ENCODE measurements at places on chromosomes 7 and 10.

DNA sequence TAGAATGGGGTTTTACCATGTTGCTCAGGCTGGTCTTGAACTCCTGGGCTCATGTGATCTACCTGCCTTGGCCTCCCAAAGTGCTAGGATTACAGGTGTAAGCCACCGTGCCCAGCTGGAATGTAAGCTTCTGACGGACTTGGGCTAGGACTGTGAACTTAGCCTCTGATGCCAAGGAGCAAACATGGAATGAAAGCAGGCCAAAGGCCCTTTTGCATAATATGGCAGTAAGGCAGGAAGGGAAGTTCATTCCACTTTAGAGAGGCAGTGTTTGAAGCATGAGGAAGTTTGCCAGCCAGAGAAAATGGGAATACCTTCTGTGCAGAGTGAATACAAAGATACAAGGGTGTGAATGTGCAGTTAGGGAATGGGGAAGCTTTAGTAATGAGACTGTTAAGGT lies 20.3 kb downstream of the VCL start:
- DNase-seq, result no peak

DNA sequence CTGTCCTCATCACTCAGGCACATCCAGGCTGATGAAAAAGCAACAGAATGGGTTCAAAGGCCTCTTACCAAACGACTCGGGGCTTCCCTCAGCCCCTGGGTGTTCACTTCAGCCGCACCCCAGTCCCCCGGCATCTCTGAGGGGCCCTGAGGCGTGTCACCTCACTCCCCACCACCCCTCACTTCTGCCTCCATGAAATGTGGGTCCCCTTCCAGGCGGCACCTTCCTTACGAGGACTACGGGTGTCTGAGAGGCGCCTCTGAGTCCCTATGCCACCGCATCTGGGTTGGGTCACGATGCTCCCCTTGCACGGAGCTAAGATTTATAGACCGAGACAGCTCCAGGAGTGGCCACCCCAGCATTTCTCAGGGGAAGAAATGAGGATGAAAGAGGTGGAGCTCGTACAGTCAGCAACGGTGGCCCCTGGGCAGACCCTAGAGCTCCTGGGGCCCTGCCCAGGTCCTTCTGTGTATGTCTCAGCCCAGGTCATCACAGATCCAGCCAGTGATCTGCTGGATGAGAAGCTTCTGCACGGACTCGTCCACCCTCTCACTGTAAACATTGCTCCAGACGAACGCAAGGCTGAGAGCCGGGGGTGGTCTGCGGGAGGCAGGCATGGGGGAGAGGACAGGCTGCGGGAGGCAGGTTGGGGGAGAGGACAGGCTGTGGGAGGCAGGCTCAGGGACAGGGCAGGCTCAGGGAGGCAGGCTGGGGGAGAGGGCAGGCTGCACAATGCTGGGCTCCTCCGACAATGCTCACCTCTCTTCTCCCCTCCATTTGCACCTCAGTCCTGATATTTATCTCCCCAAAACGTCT lies 408.2 kb downstream of the DNAJB6 start:
- no peak for DNase-seq

DNA sequence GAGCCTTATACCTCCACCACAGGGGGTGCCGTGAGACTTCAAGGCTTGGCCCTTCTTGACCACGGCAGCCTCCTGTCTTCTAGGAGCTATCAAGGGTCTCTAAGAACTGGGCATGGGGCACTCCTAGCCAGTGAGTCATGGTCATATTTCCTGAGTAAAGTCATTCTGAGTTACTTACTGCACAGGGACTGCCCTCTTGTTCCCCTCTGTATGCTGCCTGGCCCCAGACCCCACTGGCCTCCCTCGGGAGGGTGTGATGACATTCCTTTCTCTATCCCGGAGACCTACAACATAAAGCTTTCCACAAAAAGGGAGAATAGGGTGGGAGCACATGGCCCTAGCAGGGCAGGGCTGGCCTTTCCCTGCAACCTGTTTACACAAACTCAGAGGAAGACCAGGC lies 21.4 kb downstream of the DPCD start:
- DNase-seq, result no peak

GRCh38 chr10:97888641-97889262 lies 39.1 kb downstream of the GOLGA7B start:
- DNase-seq, result no peak

GRCh38 chr10:113000442-113000841 lies 50.4 kb downstream of the TCF7L2 start:
- no peak for DNase-seq

DNA sequence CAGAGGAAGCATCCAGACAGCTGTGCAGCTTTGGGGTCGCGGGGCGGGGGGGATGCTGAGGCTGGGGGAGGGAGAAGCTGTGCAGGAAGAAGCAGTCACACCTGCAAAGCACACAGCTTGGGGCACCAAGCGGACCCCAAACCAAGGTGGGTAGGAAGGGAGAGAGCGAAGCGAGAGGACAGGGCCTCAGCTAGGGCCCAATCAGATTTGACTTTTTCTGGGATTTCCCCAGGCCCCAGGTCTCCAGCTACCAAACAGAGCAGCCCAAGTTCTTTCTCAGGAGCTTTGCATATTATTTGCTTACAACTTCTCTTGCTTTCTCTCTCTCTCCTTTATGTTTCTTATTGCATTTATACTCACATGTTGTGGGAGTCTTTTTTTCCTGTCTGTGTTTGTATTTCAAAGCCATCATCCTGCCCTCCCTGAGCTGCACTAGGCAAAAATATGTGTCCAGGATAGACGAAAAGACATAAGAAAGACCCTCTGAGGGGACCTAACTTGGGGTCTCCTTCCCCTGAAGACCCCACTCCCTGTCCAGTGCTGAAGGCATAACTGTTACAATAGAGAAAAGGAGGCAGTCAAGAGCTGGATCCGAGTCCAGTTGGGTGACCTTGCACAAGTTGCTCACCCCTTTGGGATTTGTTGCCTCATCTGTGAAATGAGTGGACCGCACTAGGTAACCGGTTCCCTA lies 50.6 kb upstream of the SMNDC1 start:
- DNase-seq, result peak; percentile 64

GRCh38 chr7:110056331-110056730 lies 1034.6 kb upstream of the LRRN3 start:
- no peak for DNase-seq

DNA sequence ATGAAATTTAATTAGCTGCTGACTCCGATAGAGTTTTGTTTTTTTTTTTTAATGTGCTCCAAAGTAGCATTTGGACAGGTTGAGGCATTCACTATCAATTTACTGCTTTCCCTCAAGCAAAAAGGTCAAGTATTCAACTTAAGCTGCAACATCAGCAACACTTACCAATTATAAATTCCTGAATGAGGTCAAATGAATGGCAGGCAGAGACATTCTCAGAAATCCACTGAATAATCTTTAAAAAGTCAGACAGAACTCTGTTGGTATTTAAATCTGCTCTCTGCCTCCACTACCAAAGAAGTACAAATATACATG lies 62.8 kb downstream of the GSAP start:
- DNase-seq, result no peak

- no peak for DNase-seq
Observed at GRCh38 chr7:91446819-91447218, 182.6 kb downstream of the FZD1 start.

DNA sequence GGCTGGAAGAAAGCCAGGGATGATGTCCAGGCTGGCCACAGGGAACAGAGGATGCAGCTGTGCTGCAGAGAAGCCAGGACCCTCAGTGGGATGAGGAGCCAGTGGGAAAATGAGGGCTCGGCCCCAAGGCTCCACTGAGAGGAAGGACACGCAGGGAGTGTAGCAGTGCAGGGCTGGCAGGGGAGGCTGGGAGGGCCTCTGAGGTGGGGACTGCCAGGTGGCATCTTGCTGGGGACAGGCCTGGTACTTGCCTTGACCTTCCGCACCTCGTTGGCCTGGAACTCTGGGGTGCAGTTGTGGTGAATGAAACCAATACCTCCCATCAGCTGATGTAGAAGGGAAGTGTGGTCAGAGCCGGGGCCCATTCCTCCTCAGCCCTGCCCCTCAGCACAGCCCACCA lies 9.2 kb downstream of the IMPDH1 start:
- DNase-seq, result no peak

DNA sequence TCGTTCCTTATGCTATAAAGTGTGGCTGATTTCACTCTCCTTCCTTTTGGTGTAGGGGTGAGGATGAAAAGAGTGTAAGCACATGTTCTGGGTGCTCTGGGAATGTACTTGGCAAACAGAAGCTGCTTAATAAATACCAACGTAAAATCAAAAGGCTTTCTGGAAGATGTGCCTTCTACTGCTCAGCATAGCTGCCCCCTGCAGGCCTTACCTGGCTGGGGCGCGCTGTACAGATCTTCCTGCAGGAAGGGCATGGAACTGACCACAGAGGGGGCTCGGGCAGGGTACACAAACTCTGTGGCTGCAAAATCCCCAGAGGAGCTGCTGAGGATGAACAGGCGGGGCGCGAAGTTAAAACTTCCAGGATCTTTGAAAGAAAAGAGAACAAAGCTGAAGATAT lies 169.4 kb downstream of the SVIL start:
- no peak for DNase-seq

- no peak for DNase-seq
Observed at GRCh38 chr7:70695795-70696083, 436.2 kb upstream of the GALNT17 start.

GRCh38 chr7:50607524-50608125 lies 42.4 kb upstream of the DDC start:
- no peak for DNase-seq

DNA sequence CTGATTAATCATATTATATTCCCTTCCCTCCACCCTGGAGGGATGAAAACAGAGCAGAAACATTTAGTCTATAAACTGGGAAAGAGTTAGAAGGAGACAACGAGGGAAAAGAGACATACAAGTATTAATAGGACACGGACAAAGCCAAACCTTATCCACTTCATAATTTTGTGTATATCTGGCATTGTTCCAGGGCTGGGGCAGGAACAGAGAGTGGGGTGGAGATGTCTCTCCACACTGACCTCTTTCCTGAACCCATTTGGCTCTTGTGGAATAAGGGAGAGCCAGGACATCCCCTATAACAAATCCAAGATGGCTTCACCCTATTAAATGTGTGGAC lies 43.7 kb upstream of the TSPAN33 start:
- DNase-seq, result no peak

DNA sequence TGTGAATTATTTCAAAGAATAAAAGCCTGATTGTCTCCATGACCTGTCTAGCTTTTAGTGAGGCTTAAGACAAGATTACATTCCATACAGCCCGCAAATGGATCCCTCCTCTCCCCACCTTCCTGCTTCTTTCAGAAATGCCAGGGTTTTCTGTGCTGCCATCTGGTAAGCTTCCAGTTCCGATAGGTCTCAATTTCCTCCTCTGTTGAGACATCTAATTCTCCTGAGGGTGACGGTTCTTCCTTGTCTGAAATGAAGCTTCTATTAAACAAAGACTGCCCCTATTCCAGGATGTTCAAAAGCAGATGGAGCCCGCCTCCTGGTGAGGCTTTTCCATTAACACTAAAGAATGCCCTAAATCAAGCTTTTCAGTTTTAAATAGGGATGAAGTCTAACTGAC lies 295.6 kb downstream of the PTPRN2 start:
- no peak for DNase-seq

GRCh38 chr10:47152861-47153349 lies 147.1 kb upstream of the GDF10 start:
- DNase-seq, result no peak

- no peak for DNase-seq
Observed at GRCh38 chr7:95517458-95517857, 31.7 kb downstream of the ASB4 start.

DNA sequence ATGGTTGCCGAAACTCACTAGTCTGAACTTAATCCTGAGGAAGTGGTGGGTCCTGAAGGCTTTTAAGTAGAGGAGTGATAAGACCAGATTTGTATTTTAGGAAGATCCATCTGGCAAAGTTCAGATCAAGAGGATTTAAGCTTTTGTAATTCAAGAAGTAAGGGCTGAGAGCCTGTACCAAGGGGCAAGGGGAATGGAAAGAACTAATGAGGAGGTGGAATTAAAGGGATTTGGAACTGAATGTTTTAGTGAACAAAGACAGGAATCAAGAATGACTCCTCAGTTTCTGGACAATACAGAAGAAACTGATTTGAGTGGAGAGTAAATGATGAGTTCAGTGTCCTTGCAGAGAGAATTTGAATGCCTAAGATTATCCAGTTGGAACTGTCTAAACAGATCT lies 249.0 kb downstream of the C7orf25 start:
- DNase-seq, result no peak

- no peak for DNase-seq
Observed at GRCh38 chr10:3425716-3426115, 253.1 kb upstream of the PITRM1 start.

GRCh38 chr10:98074315-98074911 lies 44.0 kb upstream of the CRTAC1 start:
- no peak for DNase-seq

DNA sequence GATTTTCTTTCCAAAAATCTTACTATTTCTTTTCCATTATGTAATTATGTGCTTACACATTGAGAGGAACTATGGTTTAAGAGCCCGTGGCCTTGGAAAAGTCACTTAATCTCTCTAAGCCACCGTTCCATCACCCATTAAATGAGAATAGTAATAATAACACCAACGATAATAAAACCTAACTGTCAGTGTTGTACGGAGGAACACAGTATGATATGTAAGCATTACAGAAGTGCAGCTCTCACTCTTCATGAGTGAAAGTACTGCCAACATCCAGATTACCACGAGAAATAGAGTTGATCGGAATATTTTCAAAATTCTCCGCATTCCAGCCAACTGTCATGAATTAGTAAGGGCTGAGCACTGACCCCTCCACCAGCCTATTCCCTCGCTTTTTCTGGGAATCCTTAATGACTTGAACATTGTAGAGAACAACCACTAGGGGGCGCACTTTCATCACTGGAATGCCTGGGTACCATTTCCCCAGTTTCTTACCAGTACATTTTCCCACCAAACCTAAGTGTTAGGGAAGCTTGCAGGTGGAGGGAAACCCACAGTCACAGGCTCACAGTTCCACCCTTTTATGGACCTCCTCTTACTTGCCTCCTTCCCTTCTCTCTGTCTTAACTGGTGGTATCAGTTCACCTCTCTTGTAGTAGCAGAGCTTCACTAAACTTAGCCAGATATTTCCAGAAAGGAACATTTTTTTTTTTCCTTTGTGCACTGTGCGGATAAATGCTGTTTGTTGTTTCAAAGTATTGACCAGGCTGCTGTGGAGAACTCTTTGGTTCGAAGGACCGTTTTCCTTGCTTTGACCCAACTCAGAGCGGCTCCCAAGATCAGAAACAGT lies 27.8 kb downstream of the NKX2-3 start:
- DNase-seq, result peak; percentile 28

Data from CD4-positive, alpha-beta T cell treated with Interleukin-1 beta for 1 hour (primary cell).